ENCODE measurements at places on chromosomes 5 and 9. TPM values are rescaled to one million over a fixed set of nuclear protein-coding genes. Genes with fewer than 3 reads are reported as not detected.

DNA sequence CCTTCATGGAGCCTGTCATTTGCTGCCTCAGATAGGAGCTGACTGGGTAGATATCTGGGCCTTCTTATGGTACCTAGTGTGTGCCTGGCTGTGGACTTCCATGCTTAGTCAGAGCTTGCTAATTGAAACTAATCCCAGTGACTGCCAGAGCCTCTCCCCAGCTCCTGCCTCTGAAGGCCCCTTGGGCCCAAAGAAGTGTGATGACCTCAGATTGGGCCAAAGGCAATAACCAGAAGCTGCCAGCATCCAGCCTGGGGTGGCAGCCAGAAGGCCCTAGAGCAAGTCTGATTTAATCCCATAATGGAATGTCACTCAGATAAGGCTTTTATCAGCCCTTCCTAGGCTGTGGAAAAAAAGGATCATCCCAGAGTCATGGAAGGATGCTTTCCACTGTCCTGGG lies 17.1 kb upstream of the CDC23 start:
- no peak overlapping the region for H3K4me3 ChIP-seq
- no peak overlapping the region for H3K27ac ChIP-seq
- H3K27me3 ChIP-seq: peaks cover 13% of the 10 kb centered on the region

Gene UGT3A2
- not detected for total RNA-seq

DNA sequence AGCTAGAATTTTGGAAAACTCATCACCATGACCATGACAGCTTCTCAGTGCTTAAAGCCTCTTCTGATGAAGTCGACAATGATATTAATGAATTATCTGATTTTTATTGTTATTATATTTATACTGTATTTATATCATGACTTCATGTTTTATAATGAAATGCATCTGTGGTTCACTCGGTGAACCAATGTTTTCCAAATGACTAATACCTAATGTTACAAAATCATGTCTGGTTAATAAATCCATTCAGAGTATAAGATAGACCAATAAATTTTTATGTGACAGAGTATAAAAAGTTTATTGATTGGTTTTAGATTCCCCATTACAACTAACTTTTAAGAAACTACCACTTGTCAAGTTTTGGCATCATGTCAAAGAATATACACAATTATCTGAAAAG lies 416.5 kb downstream of the MLLT3 start:
- no peak overlapping the region for H3K4me3 ChIP-seq
- peaks cover 24% of the 10 kb centered on the region for H3K4me1 ChIP-seq
- H3K27me3 ChIP-seq: no peaks in the 10 kb centered on the region
- H3K36me3 ChIP-seq: no peaks in the 10 kb centered on the region

DNA sequence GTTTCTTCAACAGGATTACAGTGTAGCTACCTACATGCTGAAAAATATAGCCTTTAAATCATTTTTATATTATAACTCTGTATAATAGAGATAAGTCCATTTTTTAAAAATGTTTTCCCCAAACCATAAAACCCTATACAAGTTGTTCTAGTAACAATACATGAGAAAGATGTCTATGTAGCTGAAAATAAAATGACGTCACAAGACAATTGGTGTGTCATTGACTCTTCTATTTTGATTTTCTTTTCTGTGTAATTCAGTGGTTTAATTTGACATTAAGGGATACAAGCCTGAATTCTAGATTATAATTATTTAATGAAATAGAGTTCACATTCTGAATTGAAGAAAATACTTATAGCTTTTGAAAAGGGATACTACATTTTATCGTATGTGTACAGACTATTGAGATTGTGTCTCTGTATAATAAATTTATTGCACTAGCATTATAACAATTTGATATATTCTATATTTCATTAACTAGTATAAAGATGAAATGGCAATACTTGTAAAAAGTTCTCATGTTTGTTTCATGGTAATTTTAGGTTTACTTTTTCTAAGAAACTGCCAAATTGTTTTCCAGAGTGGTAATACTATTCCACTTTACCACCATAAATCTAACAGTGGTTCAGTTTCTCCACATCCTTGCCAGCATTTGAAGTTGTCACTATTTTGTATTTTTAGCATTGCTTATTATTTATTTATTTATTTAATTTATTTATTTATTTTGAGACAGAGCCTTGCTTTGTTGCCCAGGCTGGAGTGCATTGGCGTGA lies 18.7 kb downstream of the ANXA1 start:
- peaks cover 25% of the 10 kb centered on the region for H3K36me3 ChIP-seq
- no peak overlapping the region for H3K27ac ChIP-seq
- no peak overlapping the region for H3K4me3 ChIP-seq
- H3K4me1 ChIP-seq: peaks cover 22% of the 10 kb centered on the region
- H3K27me3 ChIP-seq: no peaks in the 10 kb centered on the region

DNA sequence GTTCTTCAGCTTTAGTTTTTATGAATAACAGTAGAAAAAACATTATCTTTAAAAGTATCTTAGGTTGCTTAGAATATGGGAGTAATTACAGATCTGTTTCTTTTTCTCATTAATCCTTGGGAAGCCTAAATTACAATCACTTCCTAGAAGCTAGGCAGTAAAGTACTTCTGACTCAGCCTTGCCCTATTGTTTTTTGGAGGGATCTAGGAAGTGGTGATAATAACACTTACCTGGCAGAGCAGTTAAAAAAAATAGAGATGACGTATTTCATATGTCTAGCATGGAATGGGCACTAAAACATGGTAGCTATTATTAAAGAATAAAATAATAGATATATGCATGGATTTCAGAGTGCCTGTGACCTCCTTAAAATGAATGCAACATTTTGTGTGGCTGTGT lies 8.2 kb upstream of the FST start:
- no peak overlapping the region for H3K4me3 ChIP-seq
- no peaks in the 10 kb centered on the region for H3K4me1 ChIP-seq
- no peak for DNase-seq
- H3K36me3 ChIP-seq: no peaks in the 10 kb centered on the region
- H3K27ac ChIP-seq: no peak overlapping the region

Gene TRIM7
- 4.2 TPM for total RNA-seq

DNA sequence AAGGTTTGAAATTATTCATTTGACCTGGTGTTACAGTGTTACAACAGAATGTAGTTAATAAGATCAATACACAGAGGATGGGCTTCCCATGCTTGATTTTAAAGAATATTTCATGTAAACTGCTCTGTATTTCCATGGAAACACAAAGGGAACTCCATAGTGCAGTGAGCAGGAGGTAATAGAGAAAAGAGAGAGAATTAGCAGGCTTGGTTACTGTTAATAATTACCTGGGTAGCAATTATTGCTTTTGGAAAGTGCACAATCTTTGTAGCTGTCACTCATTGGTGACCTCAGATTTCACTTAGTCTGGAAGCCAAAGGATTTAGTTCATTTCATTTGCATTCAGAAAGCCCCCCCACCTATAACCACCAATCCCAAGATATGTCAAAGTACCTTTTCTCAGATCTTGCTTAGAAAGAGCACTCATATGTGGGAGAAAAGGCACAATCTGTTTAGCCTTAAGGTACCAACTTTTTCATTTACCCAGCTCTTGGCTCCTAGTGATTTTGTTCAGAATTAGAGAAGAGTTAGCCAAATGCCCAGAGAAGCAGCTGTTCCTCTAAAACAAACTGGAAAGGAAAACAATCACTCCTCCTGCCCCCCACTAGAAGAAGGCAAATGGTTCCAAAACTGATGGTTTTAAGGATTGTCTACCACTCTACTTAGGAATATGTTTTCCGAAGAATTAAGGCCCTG lies 234.5 kb upstream of the SLC24A2 start:
- no peaks in the 10 kb centered on the region for H3K36me3 ChIP-seq
- no peak overlapping the region for H3K4me3 ChIP-seq
- DNase-seq: no peak
- no peaks in the 10 kb centered on the region for H3K4me1 ChIP-seq

Gene BSPRY
- 0.36 TPM for total RNA-seq

Gene SPATA24
- total RNA-seq: 4.4 TPM

DNA sequence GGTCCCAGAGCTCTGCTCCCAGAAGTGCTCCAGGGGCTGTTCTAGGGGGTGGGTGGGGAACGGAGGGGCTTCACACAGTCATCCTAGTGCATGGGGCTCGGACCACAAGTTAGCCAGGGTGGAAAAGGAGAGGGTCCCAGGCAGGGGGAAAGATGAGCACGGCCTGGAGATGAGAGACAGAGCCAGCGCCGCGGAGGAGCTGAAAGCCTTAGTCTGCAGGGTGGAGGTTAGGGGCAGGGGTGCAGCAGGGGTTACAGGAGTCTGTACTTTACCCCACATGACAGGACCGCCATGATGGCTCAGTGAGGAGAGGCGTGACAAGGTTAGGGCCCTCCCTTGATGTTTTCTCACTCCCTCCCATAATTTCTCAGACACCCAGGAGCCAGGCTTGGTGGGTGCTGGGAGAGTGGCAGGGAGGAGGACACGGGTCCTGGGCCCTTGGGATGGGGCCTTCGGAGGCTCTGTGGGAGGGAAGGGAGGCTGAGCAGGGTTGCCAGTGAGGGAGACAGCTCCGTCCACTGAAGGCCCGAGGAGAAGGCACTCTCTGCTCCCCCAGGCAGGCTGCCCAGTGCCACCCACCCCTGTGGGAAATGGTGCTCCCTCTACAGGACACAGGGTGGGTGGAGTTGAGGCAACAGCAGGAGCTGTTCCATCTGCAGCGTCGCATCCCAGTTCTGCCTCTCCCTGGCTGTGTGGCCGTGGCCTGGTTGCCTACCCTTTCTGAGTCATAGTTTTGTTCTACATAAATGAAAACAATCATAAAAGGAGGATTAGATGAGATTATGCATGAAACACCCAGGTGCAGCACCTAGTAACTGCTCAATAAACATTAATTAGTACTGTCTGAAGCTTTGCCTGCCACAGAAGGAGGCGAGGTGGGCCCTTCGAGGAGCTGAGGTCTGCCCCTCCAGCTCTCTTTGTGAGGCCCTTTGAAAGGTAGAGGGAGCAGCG lies 66.2 kb downstream of the NDST1 start:
- no peaks in the 10 kb centered on the region for H3K36me3 ChIP-seq
- no peak overlapping the region for H3K27ac ChIP-seq
- DNase-seq: no peak
- no peaks in the 10 kb centered on the region for H3K4me1 ChIP-seq

- H3K27ac ChIP-seq: no peak overlapping the region
- peaks cover 16% of the 10 kb centered on the region for H3K4me1 ChIP-seq
- DNase-seq: no peak
- no peaks in the 10 kb centered on the region for H3K36me3 ChIP-seq
- no peak overlapping the region for H3K4me3 ChIP-seq
- peaks cover 13% of the 10 kb centered on the region for H3K27me3 ChIP-seq
Measured at GRCh38 chr9:113352411-113352810, 3.1 kb downstream of the BSPRY start.

- no peak for DNase-seq
- peaks cover 7% of the 10 kb centered on the region for H3K27me3 ChIP-seq
- no peak overlapping the region for H3K4me3 ChIP-seq
- H3K4me1 ChIP-seq: no peaks in the 10 kb centered on the region
Measured at GRCh38 chr5:77518304-77518703, 26.2 kb upstream of the WDR41 start.

GRCh38 chr5:103910786-103911185 lies 348.2 kb upstream of the NUDT12 start:
- no peak overlapping the region for H3K27ac ChIP-seq
- no peak for DNase-seq
- no peaks in the 10 kb centered on the region for H3K4me1 ChIP-seq

DNA sequence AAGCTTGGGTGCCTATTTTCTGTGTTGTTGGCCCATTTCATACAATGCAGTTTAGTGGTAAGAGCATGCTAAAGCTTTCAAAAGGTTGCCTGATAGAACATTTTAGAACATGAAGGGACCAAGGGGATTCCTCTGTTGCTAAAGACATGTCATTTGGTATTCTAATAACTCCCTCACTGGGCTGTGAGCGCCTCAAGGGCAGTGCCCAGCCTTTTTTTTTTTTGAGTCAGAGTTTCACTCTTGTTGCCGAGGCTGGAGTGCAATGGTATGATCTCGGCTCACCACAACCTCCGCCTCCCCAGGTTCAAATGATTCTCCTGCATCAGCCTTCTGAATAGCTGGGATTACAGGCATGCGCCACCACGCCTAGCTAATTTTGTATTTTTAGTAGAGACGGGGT lies 77.1 kb downstream of the PCSK5 start:
- no peak overlapping the region for H3K27ac ChIP-seq
- H3K4me1 ChIP-seq: peaks cover 19% of the 10 kb centered on the region
- H3K27me3 ChIP-seq: no peaks in the 10 kb centered on the region
- DNase-seq: no peak
- peaks cover 4% of the 10 kb centered on the region for H3K36me3 ChIP-seq
- H3K4me3 ChIP-seq: no peak overlapping the region

DNA sequence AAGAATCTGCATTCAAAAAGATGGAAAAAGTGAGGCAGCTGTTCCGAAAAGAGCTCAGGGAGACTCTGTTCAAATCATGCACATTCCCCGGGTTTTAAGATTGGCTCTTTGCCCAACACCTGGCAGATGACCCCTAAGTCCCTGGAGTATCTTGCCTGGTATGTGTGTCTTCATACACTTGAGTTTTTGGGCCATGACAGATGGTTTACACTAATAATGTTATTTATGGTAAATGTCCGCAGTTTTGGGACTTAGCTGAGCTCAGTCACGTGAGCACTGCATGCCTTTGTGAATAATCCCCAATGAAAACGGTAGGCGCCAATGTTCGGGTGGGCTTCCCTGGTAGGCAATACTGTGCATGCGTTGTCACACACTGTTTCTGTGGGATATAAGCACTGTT lies 316.1 kb downstream of the PRDM9 start:
- no peak for DNase-seq
- H3K36me3 ChIP-seq: no peaks in the 10 kb centered on the region
- no peaks in the 10 kb centered on the region for H3K4me1 ChIP-seq
- no peak overlapping the region for H3K27ac ChIP-seq

Gene POMT1
- 48.9 TPM for total RNA-seq

Gene TNFAIP8
- 176 TPM for total RNA-seq

DNA sequence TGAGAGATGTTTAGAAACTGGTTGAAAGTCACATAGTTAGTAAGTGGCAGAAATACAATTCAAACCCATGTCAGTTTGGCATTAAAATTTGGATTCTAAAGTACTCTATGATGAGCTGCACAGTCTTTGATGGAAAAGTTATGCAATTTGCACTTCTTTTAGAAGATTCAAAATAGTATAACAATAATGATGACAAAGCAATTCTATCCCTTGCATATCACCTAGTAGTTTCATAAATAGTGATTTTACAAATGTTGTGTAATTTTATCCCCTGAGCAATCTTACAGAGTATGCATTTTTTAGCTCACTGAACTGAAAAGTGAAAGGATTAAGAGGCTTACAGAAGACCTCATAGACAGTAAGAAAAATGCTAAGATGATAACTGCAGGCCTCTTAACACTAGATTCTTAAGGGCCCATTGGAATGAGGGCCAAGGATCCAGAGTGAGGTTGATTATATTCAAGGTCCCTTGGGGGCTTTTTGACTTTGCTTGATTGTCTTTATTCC lies 3.7 kb downstream of the C5orf46 start:
- no peak for DNase-seq
- no peaks in the 10 kb centered on the region for H3K36me3 ChIP-seq
- no peak overlapping the region for H3K4me3 ChIP-seq
- no peak overlapping the region for H3K27ac ChIP-seq
- no peaks in the 10 kb centered on the region for H3K27me3 ChIP-seq
- H3K4me1 ChIP-seq: no peaks in the 10 kb centered on the region

- peaks cover 6% of the 10 kb centered on the region for H3K27me3 ChIP-seq
- H3K27ac ChIP-seq: no peak overlapping the region
- H3K36me3 ChIP-seq: no peaks in the 10 kb centered on the region
- no peaks in the 10 kb centered on the region for H3K4me1 ChIP-seq
- H3K4me3 ChIP-seq: no peak overlapping the region
Measured at GRCh38 chr5:107322936-107323335, 347.8 kb downstream of the EFNA5 start.

- H3K27ac ChIP-seq: no peak overlapping the region
Measured at GRCh38 chr9:134056483-134057306, 11.1 kb downstream of the BRD3 start.

- no peak overlapping the region for H3K4me3 ChIP-seq
- H3K27ac ChIP-seq: no peak overlapping the region
- peaks cover 3% of the 10 kb centered on the region for H3K4me1 ChIP-seq
- no peaks in the 10 kb centered on the region for H3K36me3 ChIP-seq
Measured at GRCh38 chr9:14511452-14511851, 181.8 kb downstream of the ZDHHC21 start.
